Choroid plexus epithelial cell (primary cell): ENCODE measurements at places on chromosomes 2 and 18.

- DNase-seq = no peak
These were observed 131.6 kb downstream of the CABLES1 start for GRCh38 chr18:23266717-23267446.

- DNase-seq = peak; percentile 50
These were observed 336.9 kb upstream of the PKDCC start for GRCh38 chr2:41710944-41711343.

DNA sequence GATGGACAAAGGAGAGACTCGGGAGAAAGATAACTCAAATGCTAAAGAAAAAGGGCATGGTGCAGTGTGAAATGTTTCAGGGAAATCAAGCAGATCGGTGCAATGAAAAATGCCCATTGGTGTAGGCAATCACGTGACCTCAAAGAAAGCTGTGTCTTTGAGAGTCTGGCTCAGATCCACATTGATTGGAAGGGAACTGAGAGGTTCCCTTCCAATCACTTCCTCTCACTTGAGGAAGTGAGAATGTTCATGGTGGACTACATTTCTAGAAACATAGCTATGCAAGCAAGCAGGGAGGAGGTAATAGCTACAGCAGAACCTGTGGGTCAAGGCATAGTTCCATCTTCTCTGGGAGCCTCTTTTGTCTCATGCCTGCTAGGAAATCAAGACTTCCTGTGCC, 187.4 kb downstream of the LPIN1 start:
- DNase-seq = no peak

GRCh38 chr2:128320906-128321771, 2.5 kb upstream of the HS6ST1 start:
- no peak for DNase-seq

- no peak for DNase-seq
These were observed 56.7 kb upstream of the RAB6C start for GRCh38 chr2:129922571-129923264.

DNA sequence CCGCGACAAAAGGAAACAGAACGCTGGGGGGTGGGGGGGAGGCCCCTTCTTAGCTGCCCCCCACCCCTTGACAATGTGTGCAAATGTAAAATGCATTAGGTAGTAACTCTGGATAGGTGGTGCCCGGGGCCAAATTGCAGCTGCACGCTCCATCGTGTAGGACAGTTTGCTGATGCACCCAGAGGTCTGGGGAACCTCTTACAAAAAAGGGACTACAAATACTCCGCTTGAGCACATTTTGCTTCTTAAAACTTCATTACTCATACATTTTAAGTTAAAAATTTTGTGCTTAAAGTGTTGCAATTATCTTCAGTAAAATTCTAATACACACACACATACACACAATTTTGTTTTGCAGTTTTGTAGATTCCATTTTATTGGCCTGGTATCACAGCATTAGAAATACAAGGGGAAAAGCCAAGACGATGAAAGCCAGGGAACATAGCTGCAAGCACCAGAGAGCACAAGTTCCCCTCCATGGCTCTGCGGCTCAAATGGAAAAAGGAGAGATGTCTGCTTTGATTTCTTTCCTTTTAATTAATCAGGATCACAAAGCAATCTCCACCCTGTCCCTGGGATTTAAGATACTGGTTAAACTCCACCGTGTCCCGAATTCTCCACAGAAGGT, 582.1 kb downstream of the ZEB2 start:
- DNase-seq = peak; percentile 7

- DNase-seq = peak; percentile 21
These were observed 86.8 kb downstream of the METTL8 start for GRCh38 chr2:171346723-171347557.

GRCh38 chr18:12604445-12605007, 53.4 kb downstream of the SPIRE1 start:
- no peak for DNase-seq

DNA sequence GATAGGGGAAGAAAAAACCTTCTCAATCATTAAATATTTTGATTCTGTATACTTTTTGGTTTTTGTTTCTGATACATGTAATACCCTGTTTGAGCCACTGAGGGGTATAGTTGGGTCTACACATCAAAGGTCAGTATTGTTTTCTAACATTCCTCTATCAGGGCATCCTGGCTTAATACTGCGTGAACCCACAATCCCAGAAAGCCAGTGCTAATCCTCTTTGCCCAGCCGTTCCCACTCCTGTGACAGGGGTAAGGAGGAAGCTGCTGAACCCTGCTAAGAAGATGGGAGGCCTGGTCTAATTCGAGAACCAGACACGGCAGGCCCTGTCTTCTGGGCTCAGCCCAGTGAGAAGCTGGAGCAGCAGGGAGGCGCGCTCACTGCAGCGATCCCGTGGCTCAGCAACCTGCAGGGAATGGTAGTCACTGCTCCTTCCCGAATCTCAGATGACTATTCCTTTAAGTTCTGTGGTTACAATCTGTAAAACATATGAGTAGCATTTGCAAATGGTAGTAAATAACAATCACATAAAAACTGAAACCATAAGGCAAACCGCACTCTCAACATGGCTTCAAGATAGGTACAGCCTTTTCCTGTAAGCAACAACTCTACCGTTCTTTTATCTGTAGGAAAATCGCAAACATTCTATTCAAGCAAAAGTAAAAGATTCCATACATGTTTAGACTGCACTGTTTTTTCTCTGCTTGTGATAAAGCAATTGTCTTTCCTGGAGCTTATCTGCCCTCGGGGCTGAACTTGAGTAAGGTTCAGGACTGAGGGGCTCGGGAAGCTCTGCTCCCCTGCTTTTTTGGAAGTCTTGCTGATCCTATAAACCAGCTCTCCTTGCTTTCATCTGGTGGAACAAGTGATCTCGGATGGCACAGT, 87.0 kb downstream of the EPB41L3 start:
- peak; percentile 84 for DNase-seq

DNA sequence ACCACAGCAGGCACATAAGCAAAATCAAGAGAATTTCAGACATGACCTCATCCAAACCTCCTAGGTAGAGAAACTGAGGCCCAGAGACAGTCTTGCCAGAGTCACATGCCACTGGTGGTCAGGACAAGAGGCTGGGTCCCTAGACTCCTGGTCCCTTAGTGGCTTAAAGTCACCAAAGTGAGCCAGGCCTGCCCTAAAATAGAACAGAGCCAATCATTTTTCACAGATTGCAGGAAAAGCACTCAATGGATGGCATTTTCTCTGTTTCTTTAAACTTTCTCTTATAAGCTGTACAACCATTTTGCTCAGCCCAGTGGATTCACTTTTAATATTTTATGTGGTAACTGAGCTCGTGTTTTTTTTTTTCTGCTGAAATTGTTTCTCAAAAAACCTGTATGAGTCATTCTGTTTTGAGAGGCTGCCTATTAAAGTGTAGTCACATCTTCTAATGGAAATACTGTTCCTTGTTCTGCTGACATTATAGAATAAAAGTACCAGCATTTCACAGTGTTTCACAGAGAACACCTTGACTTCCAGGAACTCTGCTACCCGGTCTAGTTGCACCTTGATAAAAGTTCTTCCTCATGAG, 29.6 kb downstream of the STEAP3 start:
- peak; percentile 86 for DNase-seq

DNA sequence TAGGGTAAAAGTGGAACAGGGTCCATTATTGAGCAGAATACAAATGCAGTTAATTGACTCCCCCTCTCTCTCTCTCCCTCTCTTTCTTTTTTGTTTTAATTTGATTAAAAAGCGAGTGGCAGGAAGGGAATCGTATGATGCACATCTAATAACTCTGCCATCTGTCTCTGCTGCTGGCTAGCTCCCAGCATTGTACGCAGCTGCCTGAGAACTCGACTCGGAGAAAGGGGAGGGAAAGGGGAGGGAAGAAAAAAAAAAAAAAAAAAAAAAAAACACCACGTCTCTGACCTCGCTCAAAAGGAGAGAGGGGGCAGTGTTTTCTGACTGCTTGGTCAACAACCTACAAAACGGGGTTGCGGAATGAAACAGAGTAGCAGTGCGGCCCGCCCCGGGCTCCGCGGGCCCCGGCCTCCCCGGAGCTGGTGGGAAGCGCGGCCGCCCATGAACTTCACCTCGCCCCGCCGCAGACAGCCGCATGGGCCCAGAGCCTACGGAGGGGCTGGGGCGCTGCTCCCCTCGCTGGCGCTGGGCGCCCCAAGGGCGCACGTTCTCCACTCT, 265.7 kb downstream of the TCF4 start:
- peak; percentile 97 for DNase-seq

DNA sequence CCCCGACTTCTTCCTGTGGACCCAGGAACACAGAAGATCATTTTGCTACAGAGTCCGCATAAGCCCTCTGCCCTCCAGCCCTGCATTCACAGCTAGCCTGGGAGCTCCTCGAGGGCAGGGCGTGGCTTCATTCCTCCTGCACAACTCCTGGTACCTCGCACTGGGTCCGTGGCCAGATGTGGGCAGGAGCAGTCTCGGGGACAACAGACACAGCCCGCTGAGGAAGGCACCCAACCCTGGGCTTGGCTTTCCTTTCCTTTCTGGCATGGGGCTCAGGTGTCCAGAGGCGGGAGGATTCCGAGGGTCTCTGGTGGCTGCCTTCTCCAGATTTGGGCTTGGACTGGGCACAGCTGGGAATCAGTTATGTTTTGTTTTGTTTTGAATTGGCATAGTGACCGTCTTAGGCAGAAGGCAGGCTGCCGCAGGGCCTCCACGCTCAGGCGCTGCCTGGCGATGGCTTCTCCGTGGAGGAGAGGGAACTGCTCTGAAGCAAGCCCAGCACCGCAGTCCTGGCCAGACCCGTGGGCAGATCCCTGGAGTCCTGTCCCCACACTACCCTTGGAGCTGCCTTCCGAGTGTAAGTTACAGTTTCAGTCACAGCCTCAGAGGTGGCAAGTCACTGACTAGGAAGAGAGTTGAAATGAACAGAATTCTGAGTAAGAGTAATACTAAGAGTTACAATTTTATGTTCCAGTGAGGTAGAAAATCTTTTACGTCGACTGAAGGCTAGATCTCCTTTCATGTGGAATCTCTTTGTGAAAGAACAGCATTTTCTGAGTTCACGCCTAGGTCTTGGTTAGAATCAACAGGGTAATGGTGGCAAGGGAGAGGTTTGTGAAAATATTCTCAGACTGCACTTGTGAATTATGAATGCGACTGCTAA, 47.9 kb downstream of the LDLRAD4 start:
- no peak for DNase-seq

- DNase-seq = peak; percentile 23
These were observed 105.5 kb upstream of the ASB18 start for GRCh38 chr2:236369661-236370062.

- DNase-seq = peak; percentile 91
These were observed 78.8 kb upstream of the ATP8B1 start for GRCh38 chr18:57881818-57882413.

DNA sequence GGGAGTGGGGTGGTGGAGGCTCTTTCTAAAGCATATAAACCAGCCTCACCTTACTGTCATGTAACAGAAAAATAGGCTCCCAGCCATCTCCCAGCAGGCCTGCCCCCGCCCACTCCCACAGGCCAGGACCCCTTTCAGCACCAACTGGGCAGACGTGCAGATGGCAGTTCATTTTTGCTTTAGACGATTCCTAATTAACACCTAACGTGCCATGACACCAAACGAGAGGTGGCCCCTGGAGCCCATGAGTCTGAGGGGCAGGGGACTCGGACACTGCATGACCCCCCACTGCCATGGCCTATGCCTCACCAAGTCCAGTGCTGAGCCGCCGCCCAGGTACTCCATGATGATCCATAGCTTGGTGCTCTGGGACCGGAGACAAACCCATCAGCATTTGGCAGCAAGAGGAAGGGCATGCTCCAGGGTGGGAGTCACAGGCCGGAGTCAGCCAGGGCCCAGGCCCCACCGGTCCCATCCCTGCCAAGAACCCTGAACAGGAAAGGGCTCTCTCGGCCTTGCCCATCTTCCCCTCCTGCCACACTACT, 7.9 kb downstream of the STK25 start:
- DNase-seq = no peak

DNA sequence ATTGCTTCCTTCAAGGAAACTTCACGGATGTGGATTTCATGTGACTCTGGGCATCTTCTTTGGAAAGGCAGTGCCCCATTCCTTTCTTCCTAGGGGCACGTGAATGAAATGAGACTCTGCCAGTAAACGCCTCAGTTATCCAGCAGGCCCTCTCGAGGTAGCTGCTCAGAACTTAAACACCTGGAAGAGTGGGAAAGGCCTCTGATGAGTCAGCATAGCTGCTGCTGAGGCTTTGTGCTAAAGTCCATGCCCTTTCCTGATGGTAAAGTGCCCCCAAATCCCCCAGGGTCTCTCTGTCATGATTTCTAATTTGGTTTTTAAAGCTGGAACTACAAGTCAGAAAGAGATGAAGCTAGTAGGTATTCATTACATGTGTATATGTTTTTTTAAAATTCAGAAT, 3.8 kb downstream of the SLC1A4 start:
- DNase-seq = no peak

- no peak for DNase-seq
These were observed 276.6 kb downstream of the PDE11A start for GRCh38 chr2:177796011-177796410.

DNA sequence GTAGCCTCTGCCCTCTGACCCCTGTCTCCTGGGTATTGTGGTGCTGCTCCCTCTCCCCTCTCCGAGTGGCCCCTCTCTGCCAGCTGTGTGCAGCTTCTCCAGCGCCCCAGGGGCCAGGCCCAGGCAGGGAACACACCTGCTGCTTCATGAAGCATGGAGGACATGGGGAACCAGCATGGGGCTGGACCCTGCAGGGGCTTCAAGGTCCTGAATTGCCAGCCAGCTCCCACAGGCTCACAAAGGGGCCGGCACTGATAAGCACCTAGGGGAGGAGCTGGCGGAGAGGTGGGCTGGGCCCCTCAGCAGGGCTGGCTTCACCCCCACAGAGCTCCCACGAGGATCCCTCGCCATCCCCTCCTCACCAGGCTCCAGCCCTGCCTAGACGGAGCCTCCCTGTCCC, 77.4 kb upstream of the GPC1 start:
- no peak for DNase-seq

- no peak for DNase-seq
These were observed 158.3 kb downstream of the DNAH6 start for GRCh38 chr2:84674586-84674985.

DNA sequence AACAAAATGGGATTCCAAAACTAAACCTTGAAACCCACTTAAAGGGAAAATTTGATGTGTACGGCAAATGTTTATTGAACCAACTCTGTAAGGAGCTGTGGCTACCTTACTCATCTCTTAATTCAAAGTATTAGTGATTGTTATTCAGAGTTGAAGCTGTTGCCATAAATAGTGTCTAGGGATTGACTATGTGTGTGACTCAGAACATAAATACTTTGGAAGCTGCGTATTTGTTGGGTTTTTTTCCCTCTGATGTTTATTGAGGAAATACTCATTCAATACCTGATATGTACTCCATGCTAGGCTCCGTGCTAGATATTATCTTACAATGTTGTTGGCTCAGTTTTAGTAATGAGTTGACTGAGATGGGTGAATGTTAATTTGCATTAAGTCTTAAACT, 90.4 kb downstream of the PTRHD1 start:
- DNase-seq = peak; percentile 90

GRCh38 chr2:138421971-138422335, 79.6 kb upstream of the SPOPL start:
- peak; percentile 76 for DNase-seq

- DNase-seq = peak; percentile 70
These were observed 47.6 kb downstream of the CCBE1 start for GRCh38 chr18:59649591-59649990.
